Stimulated activated CD8-positive, alpha-beta memory T cell treated with anti-CD3 and anti-CD28 coated beads, Interleukin-4, amount 100 ng/mL, for 48 hours (primary cell): ENCODE measurements at places on chromosomes 6 and 20.

GRCh38 chr6:113944701-113945100, 26.2 kb downstream of the HDAC2 start:
- DNase-seq, result no peak

DNA sequence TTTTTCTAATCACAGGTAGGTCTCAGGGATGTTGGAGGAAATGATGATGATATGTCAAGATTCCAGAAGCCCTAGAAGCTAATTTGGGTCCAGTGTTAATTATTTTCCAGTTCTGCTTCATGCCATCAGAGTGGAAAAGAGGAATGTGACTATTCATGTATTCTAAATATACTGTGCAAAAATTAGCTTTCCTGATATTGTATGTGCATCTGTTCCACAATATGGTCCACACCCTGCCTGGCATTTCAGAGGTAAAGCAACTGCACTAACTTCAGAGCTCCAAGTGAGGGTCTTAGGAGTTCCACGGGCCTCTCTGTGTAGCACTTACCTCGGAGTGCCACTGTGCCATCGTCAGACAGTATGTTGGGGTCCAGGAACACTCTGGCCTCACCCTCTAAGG, 27.1 kb downstream of the PREP start:
- DNase-seq, result no peak

DNA sequence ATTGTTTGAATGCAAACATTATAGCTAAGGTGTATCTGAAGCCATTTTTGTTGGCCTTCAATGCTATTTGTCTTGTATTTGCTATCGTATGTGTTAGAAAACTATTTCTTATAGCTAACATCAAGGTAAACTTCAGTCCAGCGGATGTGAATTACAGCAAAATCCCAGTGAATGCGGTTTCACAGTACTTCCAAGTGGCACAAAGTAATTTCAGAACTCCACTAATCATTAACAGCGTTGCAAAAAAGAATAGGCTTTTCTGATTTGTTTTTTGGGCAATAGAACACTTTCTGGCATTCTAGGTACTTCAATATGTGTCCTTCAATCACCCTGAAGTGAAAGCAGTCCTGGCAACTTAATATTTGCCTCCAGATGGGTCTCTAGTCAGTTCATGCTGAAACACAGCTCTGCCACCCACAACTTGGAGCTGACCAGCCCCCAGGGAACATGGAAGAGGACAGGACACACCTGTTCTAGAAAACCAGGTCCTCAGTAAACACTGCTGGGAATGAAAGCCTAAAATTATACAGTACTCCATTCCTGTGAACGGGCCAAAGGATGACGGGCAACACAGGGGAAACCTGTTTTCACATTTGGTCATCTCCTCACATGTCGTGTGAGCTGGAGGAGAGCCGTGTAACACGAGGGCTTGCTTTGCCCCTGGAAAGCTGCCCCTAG, 9.7 kb upstream of the MRPS10 start:
- no peak for DNase-seq

GRCh38 chr20:37095108-37095598, 644 bp downstream of the RBL1 start:
- no peak for DNase-seq

GRCh38 chr6:64100702-64101303, 465.2 kb downstream of the PHF3 start:
- DNase-seq, result no peak

DNA sequence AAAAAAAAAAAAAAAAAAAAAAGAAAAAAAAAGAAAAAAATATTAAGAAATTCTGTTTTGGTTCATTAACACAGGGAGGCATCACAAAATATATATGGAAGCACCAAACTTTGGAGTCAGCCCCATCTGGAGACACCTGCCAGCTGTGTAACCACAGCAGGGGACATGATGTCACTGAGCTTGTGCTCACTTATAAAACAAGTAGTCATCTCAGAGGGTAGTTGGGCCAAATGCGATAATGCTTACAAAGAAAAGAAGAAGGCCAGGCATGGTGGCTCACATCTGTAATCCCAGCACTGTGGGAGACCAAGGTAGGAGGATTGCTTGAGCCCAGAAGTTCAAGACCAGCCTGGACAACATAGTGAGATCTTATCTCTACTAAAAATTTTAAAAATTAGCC, 1.1 kb upstream of the BNIP5 start:
- DNase-seq, result no peak

- DNase-seq, result no peak
Measured at GRCh38 chr6:125789167-125789566, 1.6 kb upstream of the NCOA7 start.

DNA sequence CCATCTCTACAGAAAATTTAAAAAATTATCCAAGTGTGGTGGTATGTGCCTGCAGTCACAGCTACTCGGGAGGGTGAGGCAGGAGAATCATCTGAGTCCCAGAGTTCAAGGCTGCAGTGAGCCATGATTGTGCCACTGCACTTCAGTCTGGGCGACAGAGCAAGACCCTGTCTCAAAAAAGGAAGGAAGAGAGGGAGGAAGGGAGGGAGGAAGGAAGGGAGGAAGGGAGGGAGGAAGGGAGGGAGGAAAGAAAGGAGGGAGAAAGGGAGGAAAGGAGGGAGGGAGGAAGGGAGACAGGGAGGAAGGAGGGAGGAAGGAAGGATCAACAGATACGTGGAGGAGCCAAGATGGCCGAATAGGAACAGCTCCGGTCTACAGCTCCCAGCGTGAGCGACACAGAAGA, 90.1 kb downstream of the ZNF217 start:
- no peak for DNase-seq

DNA sequence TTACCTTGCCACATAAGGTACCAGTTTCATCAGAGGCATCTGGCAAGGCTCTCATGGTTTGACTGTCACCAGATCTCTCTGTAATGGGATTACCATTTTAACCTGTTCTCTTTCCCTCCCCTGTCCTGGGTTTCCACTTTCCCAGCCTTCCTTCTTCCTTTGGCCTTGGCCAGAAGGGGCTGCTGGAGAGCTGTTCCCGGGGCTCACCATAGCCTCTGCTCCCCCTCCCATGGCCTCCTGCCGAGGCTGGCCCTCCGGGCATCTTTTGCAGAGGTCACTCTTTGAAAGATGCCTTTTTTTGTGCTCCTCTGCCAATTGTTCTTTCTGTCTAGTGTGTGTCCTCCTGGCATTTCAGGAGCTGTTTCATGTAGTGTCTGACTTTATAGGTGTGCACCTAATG, 100.7 kb upstream of the SCP2D1 start:
- no peak for DNase-seq

DNA sequence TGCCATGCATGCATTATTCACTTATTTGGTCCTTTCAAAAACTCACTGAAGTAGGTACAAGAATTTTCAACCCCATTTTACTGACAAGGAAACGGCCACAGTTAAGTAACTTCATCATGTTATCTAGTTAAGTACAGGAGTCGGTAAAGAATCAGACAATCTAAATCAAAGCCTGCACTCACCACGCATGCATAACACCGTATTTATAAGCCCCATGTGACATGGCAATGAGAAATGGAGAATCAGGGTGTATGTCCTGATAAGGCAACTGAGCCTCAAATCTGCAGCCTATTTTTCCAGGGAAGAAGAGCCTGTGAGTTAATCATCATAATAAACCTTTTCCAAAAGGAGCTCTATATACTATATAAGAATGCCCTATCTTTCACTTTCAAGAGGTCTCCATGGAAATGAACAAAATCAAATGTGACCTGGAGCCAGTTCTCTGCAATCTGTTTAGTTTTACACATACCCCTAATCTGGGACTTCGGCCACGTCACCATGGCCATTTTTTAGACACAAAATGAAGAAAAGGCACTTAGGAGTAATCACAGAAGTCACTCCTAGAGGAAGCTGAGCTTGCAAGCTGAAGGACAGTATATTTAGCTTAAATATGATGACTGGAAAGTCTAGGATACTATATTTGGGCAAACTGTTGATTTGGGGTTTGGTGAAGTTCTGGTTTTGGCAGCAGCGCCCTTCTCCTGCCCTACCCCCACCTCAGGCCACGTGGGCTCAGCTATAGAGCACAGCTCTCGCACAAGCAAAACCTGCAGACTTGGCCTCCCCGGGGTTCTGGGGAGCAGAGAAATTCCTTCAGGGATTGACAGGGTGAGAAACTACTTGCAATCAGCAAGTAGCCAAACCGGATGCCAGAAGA, 19.2 kb downstream of the TRAM2 start:
- DNase-seq, result no peak

DNA sequence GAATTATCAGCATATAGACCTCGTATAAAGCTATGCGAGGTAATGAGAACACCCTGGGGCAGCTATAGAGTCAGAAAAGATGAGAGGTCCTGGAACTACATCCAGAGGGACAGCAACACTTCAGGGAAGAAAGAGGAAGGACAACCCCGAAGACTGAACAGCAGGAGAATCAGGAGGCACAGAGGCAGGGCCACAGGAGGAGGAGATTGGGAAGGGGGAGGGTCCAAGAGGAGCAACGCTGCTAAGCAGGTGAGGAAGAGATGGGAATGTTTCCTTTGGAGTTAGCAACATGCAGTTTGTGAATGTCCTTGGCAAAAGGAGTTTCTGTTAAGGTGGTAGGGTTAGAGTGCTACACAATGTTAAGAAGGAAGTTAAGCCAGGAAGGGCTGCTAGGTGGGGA, 79.5 kb upstream of the OLIG3 start:
- DNase-seq, result no peak
